ENCODE measurements at places on chromosomes 5 and 9.

- no peak for DNase-seq
Observed at GRCh38 chr5:72647806-72648205, 140.6 kb upstream of the ZNF366 start.

- no peak for DNase-seq
Observed at GRCh38 chr5:153863951-153864350, 174.8 kb downstream of the FAM114A2 start.

DNA sequence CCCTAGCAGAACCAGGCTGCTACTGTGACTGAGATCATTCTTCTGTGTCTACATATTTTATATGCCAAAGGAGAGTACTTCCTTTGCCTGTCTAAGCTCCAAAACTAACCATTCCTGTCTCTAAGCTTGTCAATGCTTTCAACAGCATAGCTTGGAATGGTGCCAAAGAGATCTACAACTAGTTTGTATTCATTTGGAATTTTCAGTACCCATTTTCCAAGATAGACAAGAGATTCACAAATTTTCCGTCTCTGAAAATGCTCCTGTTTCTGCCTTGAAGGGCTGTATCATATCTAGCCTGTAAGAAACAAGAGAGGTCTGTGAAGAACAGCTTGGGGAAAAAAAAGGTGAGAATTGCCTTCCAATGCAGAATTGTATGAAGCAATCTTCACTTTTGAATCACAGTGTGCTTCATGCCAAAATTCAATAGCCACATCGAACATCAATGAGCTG is 334.4 kb upstream of the ACTBL2 start:
- no peak for DNase-seq

GRCh38 chr5:57662991-57663390 is 180.4 kb upstream of the ACTBL2 start:
- no peak for DNase-seq

Measured in epithelial cell of proximal tubule (primary cell).